ENCODE measurements at places on chromosomes 12 and 14.

GRCh38 chr12:130715998-130716968, at the start of gene RIMBP2:
Gene RIMBP2, minus strand, starts transcription at chr12:130716299. Its CDS starts 237,286 bp downstream, at chr12:130479013.
- no peak for DNase-seq

DNA sequence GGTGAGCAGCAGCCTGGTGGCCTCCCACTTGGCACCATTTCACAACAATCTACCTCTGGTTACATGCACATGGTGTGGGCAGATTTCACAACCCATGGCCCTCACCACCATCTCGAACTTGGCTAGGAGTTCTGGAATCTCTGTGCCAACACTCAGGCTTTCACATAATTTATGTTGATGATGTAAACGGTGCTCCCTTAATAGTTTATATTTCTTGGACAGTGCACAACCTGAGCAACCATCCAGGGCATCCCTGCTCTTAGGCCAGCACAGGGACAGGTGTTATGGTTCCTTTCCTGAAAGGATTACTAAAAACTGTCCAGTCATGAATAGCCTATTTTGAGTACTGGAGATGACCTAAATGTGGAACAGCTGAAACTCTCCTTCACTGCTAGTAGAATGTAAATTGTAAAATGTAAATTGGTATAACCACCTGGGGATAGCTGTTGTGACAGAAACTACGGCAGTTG, 28.6 kb downstream of the ABCB9 start:
- no peak for DNase-seq

GRCh38 chr12:121530600-121531355, 50.0 kb downstream of the KDM2B start:
- peak; percentile 82 for DNase-seq

- DNase-seq: no peak
These were observed 62.1 kb upstream of the KIF21A start for GRCh38 chr12:39505023-39505422.

- DNase-seq: no peak
These were observed 80.4 kb downstream of the CPNE8 start for GRCh38 chr12:38825006-38825405.

DNA sequence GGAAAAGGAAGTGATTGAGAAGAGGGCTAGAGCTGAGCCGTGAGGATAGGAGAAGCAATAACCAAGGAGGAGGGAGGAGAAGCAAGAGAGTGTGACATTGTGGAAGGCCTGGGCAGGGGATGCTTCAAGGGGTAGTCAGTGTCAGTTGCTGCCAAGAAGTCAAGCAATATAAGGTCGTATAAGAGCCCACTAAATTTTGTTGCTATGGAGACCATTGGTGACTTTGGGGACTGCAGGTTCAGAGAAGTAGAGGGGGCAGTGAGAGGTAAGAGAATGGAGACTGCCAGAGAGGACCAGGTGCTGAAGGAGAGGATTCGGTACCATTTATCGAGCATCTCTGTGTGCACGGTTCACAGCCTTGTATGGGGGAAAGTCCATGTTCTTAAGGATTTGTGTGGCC, 3.1 kb upstream of the ATXN3 start:
- DNase-seq: no peak

GRCh38 chr12:68798882-68799234, 9.1 kb upstream of the MDM2 start:
- DNase-seq: no peak

- no peak for DNase-seq
These were observed 6.8 kb downstream of the ZFHX2 start for GRCh38 chr14:23544511-23545447.
